ENCODE measurements at places on chromosomes 6 and 20. TPM values are rescaled to one million over a fixed set of nuclear protein-coding genes. Genes with fewer than 3 reads are reported as not detected.

Gene MAP7
- 61.4 TPM for polyA plus RNA-seq

Gene SLC22A1
- polyA plus RNA-seq: 0.90 TPM

Gene NR2E1
- polyA plus RNA-seq: 0.30 TPM

Gene TRIM15
- 1.1 TPM for polyA plus RNA-seq

Gene PROKR2
- 0.66 TPM for polyA plus RNA-seq

- no peak for DNase-seq
These were observed 191.7 kb upstream of the BTBD3 start for GRCh38 chr20:11726026-11726425.

GRCh38 chr6:107764684-107765460 lies 59.2 kb downstream of the SCML4 start:
- DNase-seq: no peak
